ENCODE measurements at places on chromosomes 7 and 10.

GRCh38 chr7:68760556-68760955, 837.7 kb upstream of the AUTS2 start:
- DNase-seq: no peak

DNA sequence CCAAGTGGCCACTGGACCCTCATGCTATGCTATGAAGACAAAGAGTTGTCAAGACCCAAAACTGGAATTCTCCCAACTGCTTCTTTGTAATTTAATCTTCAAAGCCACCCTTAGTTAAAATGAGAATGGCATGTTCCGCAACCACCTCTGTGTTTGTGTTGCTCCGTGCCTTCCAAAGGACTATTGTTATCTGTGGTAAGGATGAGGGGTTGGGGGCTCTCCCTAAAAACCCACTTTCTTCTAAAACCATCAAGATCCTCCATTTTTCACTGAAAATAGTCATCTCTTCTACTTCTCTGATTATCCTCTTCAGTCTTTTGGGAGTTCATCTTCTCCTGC, 222.1 kb upstream of the AOAH start:
- DNase-seq: no peak

DNA sequence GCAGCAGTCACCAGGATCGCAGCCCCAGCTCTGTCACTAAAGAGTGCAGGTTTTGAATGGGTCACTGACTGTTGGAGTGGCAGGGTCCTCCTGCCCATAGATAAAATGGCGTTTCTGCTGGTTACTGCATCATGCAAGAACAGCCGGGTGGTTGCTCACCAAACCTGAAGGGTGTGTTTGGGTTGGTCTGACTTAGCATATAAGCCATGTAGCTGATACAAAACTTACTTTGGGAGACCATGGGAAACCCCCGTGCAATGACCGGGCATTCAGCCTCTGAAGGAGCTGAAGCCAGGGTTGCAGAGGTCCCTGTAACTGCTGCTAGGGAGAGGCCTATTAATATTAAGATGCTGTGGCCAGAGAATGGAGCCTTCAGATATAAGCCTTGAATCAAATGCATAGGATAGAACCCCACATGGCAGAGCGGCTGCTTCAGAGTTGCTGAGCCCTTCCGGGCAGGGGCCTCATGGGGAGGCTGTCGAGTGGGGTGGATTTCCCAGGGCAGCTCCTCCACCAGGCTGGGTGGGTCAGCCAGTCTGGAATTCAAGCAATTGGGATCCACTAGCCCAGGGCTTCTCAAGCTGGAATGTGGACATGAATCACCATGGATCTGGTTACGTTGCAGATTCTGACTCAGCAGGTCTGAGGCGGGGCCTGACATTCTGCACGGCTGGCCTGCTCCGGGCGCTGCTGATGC, 70.9 kb upstream of the CTBP2 start:
- no peak for DNase-seq

GRCh38 chr10:119398996-119399395, 143.5 kb downstream of the RGS10 start:
- no peak for DNase-seq

- DNase-seq: no peak
Observed at GRCh38 chr10:93383562-93383981, 98.6 kb downstream of the MYOF start.

- no peak for DNase-seq
Observed at GRCh38 chr7:98698976-98699375, 81.9 kb downstream of the NPTX2 start.

- DNase-seq: no peak
Observed at GRCh38 chr7:140049339-140050024, 13.3 kb downstream of the PARP12 start.

DNA sequence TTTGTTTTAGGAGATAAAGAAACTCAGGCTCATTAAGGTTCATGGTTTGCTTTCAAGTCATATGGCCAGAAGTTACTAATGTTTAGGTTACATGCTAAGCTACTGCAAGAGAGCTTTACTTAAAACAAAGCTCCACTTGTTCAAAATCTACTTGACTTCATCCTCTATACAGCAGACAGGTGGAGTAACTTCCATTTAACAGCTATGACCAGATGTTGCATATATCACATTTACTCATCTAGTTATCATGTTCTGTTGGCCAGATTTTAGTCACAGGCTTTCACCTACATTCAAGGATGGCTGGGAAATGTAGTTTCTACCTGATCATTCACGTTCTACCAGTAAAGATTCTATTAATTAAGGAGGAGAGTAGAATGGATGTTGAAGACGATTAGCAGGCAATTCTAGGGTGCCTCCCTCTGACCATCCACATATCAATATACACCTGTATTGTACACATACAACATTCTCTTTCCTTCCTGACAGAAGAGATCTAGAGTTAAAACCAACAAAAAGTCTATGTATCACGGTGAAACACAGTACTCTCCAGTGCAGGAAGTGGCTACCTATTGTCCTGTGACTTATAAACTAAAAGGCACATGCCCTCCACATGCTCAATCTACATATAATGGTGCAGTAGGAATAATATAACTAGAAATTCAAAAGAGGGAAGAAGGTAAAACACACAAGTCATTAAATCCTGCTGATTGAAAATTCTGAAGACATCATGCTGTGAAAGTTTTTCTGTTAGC, 488.0 kb downstream of the MDFIC start:
- DNase-seq: no peak

GRCh38 chr7:108324053-108325038, 131.9 kb downstream of the NRCAM start:
- no peak for DNase-seq

Measured in omental fat pad (tissue), 4 donors.